ENCODE measurements at places on chromosomes 11 and 22. TPM values are rescaled to one million over a fixed set of nuclear protein-coding genes. Genes with fewer than 3 reads are reported as not detected.

The KCNK7 gene
- total RNA-seq, result 0.30 TPM

The PIM3 gene
- 28.2 TPM for total RNA-seq

The RTN4R gene
- 0.97 TPM for total RNA-seq

The EMID1 gene
- total RNA-seq, result not detected

The NEFH gene
- total RNA-seq, result 0.59 TPM
